ENCODE measurements at places on chromosomes 11 and 22.
A peak's percentile ranks its signal among the peaks of the same experiment; 100 is the strongest.

GRCh38 chr22:28148816-28149465 is 229.9 kb upstream of the PITPNB start:
- no peak for DNase-seq

- peak; percentile 41 for DNase-seq
Observed at GRCh38 chr11:60951606-60951903, 421 bp downstream of the SLC15A3 start.

DNA sequence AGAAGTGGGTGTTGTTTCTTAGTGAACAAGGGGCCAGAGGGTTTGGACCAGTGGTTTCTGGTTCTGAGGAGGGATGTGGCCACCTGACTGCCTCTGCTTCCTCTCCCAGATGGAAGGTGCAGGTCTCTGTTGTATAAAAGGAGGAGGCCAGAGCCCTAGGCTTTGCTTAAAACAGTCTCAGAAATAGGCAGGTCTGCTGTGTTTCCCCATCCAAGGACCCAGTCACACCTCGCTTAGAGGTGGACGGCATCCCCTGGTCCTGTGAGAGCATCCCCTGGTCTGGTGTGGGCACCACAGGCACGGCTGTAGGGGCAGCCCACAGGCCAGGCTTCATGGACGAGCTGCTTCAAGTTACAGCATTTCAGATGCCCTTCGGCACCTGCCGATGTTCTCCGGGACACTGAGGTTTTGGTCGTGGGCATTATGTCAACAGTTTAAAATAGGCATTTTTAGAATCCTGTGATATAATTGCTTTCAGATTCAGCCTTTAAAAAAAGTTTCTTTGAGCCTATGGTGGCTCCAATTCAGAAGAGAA is 45.7 kb upstream of the SHANK2 start:
- DNase-seq, result no peak

GRCh38 chr11:115672412-115672811 is 168.2 kb upstream of the CADM1 start:
- DNase-seq, result no peak

- DNase-seq, result peak; percentile 90
Observed at GRCh38 chr11:8959546-8960166, 4.6 kb downstream of the TMEM9B start.

- DNase-seq, result no peak
Observed at GRCh38 chr11:88494848-88495247, 157.3 kb upstream of the CTSC start.

GRCh38 chr11:134413043-134413825 is 1.2 kb upstream of the B3GAT1 start:
- no peak for DNase-seq

GRCh38 chr11:65412271-65413076 is 10.1 kb upstream of the NEAT1 start:
- no peak for DNase-seq

DNA sequence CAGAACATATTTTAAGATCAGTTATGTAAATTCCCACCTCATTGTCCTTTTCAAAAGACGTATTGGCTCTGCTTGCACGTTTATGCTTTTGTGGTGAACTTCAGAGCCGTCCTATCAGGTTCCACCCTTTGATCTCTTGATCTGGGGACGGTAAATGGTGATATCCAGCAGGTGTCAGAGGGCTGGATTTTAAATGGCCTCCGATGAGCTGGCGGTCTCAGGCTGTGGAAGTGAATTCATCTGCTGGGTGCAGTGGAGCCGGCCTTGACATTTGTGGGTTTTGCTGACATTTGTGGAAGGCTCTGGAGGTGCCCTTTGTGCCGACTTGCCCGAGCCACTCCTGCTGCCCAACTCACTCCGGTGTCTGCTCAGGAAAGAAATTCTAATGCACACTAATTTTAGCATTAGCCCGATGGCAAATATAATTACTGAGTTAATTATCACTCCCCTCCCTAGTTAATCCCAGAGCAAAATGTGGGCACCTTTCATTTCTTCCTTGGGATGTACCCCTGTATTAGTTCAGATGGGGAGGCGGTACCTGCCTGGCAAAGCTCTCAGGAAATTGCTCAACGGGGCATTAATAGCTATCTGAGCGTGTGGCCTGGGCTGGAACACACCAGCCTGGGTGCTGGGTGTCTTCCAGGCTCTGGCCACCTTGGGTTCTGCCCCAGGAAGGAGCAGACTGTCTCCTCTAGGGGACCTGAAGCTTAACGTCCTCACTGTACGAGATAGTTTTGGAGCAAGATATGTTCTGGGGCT is 9.1 kb downstream of the LRP5 start:
- DNase-seq, result no peak

GRCh38 chr11:18449251-18449650 is 6.4 kb upstream of the LDHAL6A start:
- DNase-seq, result no peak

- no peak for DNase-seq
Observed at GRCh38 chr11:101444851-101445250, 139.0 kb downstream of the TRPC6 start.

GRCh38 chr22:42319386-42319785 is 48.9 kb upstream of the TCF20 start:
- DNase-seq, result no peak

- DNase-seq, result no peak
Observed at GRCh38 chr22:47164514-47165337, 402.3 kb downstream of the TBC1D22A start.

DNA sequence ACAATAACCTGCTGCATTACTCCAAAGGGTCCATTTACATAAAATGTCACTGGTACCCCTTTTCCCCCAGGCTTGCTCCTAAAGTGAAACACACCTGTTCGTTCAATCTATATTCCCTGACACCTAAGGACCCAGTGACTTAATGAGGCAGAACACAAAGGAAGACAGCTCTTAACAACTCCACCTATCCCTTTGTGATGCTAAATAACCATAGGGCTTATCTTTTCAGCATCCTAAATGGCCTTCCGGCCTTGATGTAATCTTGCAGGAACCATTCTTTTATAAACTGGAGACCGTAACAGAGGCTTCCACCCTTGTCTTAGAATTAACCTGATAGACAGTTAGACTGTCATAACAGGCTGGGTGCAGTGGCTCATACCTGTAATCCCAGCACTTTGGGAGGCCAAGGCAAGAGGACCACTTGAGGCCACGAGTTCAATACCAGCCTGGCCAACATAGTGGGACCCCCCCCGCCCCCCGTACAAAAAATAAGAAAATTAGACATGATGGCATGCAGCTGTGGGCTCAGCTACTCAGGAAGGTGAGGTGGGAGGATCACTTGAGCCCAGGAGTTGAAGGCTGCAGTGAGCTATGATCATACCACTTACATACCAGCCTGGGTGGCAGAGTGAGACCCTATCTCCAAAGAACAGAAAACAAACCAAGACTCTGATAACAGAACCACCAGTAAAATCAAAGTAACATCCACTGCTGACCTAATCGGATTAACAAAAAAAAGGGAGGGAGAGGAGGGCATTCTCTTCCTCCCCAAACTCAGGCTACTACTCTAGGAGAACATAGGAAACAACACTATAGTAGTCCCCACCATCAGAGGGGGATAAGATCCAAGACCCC is 5.1 kb downstream of the CHEK2 start:
- DNase-seq, result no peak

GRCh38 chr22:19970479-19971275 is 29.1 kb upstream of the TXNRD2 start:
- DNase-seq, result peak; percentile 90

- DNase-seq, result no peak
Observed at GRCh38 chr11:117413616-117414015, 86.0 kb downstream of the CEP164 start.

- no peak for DNase-seq
Observed at GRCh38 chr11:45606514-45607281, 58.7 kb downstream of the CHST1 start.

DNA sequence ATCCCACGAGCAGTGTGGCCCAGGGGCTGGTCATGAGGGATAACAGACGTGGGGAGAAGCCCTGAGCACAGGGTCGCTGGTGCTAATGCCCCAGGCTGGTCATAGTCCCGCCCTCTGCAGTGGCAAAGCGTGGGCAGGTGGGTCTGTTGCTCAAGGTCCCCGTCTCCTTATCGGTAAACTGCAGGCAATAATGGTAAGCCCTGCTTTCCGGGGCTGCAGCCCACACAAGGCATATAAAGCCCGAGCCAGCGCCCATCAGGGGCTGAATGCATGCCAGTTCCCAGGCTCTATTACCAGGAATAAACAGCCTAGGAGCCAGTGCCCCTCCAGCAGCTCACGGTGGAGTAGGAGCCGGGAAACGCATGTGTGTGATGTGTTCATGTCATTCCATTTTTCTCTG is 261.0 kb downstream of the BRD1 start:
- DNase-seq, result no peak

GRCh38 chr11:102158164-102158735 is 48.0 kb downstream of the YAP1 start:
- no peak for DNase-seq

DNA sequence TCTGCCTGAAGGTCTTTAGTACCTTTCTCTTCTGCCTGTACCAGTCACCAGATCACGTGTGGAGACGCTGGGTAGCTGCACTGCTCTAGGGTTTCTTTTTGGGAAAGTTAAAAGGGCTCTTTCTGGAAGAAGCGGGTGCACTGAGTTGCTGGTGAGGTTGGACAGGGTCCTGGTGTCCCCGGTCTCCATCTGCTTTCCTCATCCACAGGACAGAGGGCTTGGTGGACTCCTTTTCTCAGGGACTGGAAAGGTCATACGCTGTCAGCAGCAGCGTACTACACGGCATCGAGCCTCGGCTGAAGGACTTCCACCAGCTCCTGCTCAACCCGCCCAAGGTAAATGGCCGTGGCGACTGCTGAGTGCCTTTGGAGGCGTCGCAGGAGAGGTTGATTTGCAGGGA is 52.8 kb downstream of the SBF1 start:
- DNase-seq, result no peak

DNA sequence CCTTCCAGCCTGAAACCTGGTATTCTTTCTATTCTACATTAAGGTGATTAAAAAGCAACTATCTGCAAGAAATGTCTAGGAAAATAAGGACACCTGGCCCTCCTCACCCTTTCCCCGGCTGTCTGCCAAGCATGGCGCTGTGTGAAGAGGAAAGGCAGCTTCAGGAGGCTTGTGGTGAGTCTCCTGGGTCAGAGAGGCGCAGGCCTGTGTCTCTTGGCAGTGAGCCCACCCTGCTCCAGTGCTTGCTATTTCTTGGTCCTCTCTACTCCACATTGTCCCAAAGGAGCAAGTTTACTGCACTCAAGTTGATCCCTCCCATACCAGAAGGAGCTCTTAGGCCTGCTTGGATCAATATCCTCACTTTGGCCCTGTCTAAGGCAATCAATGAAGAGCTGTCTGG is 520.7 kb upstream of the B3GAT1 start:
- no peak for DNase-seq

DNA sequence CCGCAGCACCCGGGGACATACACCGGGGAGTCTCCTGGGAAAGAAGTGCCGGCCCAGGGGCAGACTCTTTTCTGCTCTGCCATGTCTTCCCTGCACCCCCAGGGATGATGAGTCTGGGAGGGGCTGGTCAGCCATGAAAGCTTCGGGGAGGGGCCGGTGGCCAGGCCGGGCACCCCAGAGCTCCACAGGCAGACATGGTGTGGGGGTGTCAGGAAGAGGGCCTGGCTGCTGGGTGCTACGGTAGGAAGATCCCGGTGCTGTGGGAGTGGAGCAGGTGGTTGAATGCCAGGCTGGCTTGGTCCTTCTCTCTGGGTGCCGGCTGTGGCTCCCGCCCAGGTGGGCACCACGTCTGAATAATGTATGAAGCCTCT is 17.4 kb downstream of the LSP1 start:
- DNase-seq, result no peak

DNA sequence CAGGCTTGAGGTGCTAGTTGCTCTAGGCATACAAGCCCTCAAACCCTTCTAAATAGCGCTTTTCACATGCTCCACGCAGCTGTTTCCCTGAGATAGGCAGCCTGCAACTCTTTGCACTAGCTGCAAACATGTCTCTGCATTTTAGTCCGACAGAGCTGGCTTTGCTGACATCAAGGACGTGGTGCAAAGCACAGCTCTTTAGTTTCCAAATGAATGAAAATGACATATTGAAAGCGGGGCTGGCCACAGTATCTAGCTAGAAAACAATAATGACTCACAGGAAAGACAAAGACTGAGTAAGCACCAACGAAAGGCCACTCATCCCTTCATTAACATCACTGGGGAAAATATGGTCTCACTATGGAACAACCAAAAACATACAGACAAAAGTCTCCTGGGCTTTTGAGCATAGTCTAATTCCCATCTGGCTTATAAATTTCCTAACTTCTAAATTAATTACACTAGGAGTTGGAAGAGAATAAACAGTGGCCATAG is 15.3 kb upstream of the ZC3H12C start:
- peak; percentile 52 for DNase-seq

All from GM03348 (cell line).